ENCODE measurements at places on chromosomes 11 and 22. TPM values are rescaled to one million over a fixed set of nuclear protein-coding genes. Genes with fewer than 3 reads are reported as not detected.

DNA sequence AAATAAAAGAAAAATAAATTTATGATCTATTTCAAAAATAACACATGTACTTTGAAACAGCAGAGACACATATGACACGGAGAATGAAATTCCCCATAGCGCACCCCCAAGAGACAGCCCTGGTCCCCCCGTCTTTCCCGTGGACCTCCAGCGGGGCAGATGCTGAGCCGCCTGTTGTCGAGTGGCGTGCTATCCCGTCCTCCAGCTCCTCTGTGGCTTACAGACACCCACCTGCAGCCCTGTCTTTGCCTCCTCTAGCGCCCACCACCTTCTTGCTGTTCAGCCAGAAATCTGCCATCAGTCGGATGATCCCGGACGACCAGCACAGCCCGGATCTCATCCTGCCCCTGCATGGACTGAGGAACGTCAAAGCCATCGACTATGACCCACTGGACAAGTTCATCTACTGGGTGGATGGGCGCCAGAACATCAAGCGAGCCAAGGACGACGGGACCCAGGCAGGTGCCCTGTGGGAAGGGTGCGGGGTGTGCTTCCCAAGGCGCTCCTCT, 44.4 kb upstream of the PPP6R3 start:
- H3K36me3 ChIP-seq: no peaks in the 10 kb centered on the region
- H3K27ac ChIP-seq: no peak overlapping the region
- DNase-seq: no peak
- no peak overlapping the region for H3K4me3 ChIP-seq

DNA sequence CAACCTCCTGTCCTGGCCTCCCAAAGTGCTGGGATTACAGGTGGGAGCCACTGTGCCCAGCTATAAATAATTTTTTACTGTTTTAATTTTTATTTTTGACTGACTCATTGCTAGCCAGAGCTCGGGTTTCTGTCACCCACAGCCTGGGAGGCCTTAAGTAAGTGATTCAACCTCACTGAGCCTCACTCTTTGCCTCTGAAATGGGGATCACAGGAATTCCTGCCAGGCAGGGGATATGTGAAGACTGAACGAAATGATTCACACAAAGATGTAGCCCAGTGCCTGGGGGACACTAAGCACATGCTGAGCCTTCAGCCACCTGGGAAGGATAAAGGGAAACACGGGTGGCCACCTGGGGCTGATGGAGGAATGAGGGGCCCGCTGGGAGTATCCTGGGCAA, 3.8 kb upstream of the LRRC74B start:
- H3K4me3 ChIP-seq: no peak overlapping the region
- no peaks in the 10 kb centered on the region for H3K36me3 ChIP-seq
- peaks cover 16% of the 10 kb centered on the region for H3K27me3 ChIP-seq
- H3K4me1 ChIP-seq: peaks cover 30% of the 10 kb centered on the region

- H3K27me3 ChIP-seq: no peaks in the 10 kb centered on the region
- H3K4me3 ChIP-seq: no peak overlapping the region
- H3K36me3 ChIP-seq: no peaks in the 10 kb centered on the region
- H3K4me1 ChIP-seq: no peaks in the 10 kb centered on the region
- no peak for DNase-seq
- H3K27ac ChIP-seq: no peak overlapping the region
These were observed 228.1 kb downstream of the TENM4 start for GRCh38 chr11:79212741-79213190.

GRCh38 chr11:17008099-17008498, 6.1 kb downstream of the PLEKHA7 start:
- no peaks in the 10 kb centered on the region for H3K27me3 ChIP-seq
- H3K36me3 ChIP-seq: no peaks in the 10 kb centered on the region
- no peak for DNase-seq

- no peak overlapping the region for H3K27ac ChIP-seq
- no peak for DNase-seq
- no peak overlapping the region for H3K4me3 ChIP-seq
- H3K4me1 ChIP-seq: no peaks in the 10 kb centered on the region
- peaks cover 21% of the 10 kb centered on the region for H3K27me3 ChIP-seq
These were observed 20.4 kb upstream of the LRRC55 start for GRCh38 chr11:57161351-57161750.

DNA sequence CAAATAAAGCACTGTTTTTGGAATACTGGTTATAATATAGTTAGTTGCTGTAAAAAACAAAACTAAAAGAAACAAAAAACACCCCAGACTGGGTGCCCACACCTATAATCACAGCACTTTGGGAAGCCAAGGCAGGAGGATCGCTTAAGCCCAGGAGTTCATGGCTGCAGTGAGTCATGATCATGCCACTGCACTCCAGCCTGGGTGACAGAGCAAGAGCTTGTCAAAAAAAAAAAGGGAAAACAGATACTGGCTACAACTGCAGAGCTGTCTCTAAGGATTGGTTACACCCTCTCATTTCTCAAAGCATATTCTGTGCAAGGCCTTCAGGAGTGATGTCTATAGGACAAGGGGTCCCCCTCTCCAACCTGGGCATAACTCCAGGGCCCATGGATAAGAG, 14.6 kb upstream of the STK33 start:
- peaks cover 8% of the 10 kb centered on the region for H3K4me1 ChIP-seq
- H3K4me3 ChIP-seq: no peak overlapping the region
- H3K27ac ChIP-seq: no peak overlapping the region
- no peaks in the 10 kb centered on the region for H3K36me3 ChIP-seq

GRCh38 chr11:75814363-75814676, 690 bp upstream of the UVRAG start:
- no peak overlapping the region for H3K4me3 ChIP-seq
- no peaks in the 10 kb centered on the region for H3K27me3 ChIP-seq
- no peak overlapping the region for H3K27ac ChIP-seq
- no peaks in the 10 kb centered on the region for H3K36me3 ChIP-seq
- DNase-seq: no peak

DNA sequence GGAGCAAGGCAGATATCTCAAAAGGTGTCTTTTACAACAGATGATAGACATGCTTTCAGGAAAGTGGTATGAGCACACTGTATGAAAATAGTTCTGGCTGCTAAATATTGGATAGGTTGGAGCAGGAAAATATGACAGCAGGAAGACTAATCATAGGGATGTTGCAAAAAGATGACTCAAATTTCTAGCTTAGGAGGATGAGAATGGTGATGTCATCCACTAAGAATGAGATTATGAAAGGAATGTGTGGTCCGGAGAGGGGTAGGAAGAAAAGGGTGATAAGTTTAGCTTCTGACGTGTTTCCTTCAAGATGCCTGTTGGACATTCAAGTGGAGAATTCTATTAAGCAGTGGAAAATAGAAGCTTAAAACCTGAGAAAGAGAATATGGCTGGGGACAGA, 46.4 kb downstream of the RCN1 start:
- no peak for DNase-seq
- no peaks in the 10 kb centered on the region for H3K36me3 ChIP-seq
- peaks cover 3% of the 10 kb centered on the region for H3K4me1 ChIP-seq

- H3K4me3 ChIP-seq: no peak overlapping the region
- no peak overlapping the region for H3K27ac ChIP-seq
- no peak for DNase-seq
- H3K27me3 ChIP-seq: no peaks in the 10 kb centered on the region
These were observed 60.2 kb upstream of the WNT11 start for GRCh38 chr11:76266286-76267100.

DNA sequence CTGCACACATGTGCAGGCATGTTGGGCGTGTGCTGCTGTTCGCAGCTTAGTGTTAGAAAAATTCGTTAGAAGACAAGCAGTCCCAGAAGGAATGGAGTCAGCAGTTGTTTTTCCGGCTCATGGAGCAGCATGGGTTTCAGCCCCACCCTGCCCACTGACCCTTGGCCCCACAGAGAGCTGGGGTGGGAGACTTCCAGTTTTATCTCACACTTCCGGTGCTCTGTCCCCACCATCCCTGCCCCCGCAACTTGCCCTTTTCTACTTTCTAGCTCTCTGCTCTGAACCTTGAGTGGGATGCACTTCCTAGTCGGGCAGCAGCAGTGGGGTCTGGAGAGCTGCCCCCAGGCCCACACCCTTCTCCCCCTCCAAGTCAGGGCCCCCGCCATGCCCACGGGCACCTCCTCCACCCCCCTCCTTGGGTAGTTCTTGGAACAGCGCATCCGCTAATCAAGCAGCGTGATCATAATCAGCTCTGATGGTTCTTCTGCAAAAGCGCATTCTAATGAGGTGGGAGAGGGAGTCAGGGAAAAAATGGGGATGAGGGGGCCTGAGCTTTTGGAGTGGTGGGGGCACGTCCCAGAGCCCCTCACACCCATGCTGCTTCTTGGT, 184.4 kb downstream of the CEP164 start:
- H3K4me3 ChIP-seq: no peak overlapping the region
- H3K4me1 ChIP-seq: no peaks in the 10 kb centered on the region
- H3K27me3 ChIP-seq: peaks cover 8% of the 10 kb centered on the region
- H3K36me3 ChIP-seq: no peaks in the 10 kb centered on the region
- DNase-seq: no peak

- peaks cover 2% of the 10 kb centered on the region for H3K4me1 ChIP-seq
- no peak overlapping the region for H3K27ac ChIP-seq
- no peak for DNase-seq
- H3K4me3 ChIP-seq: peak overlapping the region; percentile 2
- peaks cover 13% of the 10 kb centered on the region for H3K27me3 ChIP-seq
- H3K36me3 ChIP-seq: no peaks in the 10 kb centered on the region
These were observed 583 bp downstream of the PDGFD start for GRCh38 chr11:104163100-104164027.

DNA sequence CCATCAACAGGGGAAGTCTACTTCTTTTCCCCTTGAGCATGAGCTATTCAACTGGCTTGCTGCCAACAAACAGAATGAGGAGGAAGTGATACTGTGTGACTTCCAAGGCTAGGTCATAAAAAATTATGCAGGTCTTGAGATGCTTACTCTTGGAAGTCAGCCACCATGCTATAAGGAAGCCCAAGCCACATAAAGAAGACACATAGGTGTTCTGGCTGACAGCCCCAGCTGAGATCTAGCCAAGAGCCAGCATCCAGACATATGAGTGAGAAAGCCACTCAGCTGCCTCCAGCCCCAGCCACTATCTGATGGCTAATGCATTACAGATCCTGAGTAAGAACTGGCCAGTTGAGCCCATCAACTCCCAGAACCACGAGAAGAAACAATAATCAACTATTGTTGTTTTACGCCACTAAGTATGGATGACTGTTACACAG, 31.0 kb upstream of the PPP2R1B start:
- peaks cover 24% of the 10 kb centered on the region for H3K36me3 ChIP-seq
- no peak overlapping the region for H3K27ac ChIP-seq
- DNase-seq: no peak
- H3K4me1 ChIP-seq: peaks cover 10% of the 10 kb centered on the region

DNA sequence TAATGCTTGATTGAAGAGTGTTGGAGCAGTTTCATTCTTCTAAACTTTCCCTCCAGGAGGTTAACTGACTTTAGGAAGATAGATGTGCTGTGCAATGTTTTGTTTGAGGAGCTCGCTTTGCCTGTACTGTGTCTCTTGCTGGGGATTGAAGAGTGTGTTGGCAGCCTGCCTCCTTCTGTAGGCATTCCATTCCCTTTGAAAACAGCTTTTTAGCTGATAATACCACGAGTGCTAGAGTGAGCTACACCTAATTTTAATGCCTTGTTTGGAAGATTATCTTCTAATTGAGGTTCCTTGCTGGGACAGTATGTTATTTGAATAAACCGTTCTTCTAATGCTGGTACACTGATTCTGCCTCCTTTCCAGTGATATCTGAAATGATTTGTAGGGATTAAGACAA, 7.2 kb downstream of the DDX10 start:
- DNase-seq: no peak
- H3K36me3 ChIP-seq: peaks cover 62% of the 10 kb centered on the region
- no peaks in the 10 kb centered on the region for H3K27me3 ChIP-seq
- H3K4me1 ChIP-seq: peaks cover 52% of the 10 kb centered on the region
- no peak overlapping the region for H3K4me3 ChIP-seq
- H3K27ac ChIP-seq: no peak overlapping the region

GRCh38 chr11:47510209-47510608, 42.7 kb downstream of the CELF1 start:
- peaks cover 2% of the 10 kb centered on the region for H3K36me3 ChIP-seq
- H3K27ac ChIP-seq: no peak overlapping the region
- H3K27me3 ChIP-seq: no peaks in the 10 kb centered on the region

DNA sequence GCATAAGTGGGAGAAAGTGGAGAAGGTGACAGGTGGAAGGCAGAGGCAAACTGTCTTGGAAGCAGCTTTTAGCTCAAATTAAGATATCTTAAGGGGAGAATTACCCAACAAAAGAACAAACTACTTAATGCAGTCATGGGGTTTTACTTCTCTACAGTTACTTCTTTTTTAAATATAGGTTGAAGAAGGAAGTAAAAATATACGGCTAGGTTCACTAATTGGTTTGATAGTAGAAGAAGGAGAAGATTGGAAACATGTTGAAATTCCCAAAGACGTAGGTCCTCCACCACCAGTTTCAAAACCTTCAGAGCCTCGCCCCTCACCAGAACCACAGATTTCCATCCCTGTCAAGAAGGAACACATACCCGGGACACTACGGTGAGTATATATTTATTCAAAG, 40.8 kb downstream of the PDHX start:
- peaks cover 23% of the 10 kb centered on the region for H3K36me3 ChIP-seq
- H3K4me1 ChIP-seq: peaks cover 4% of the 10 kb centered on the region
- no peak overlapping the region for H3K27ac ChIP-seq
- H3K27me3 ChIP-seq: no peaks in the 10 kb centered on the region

- no peak for DNase-seq
- no peak overlapping the region for H3K27ac ChIP-seq
- no peak overlapping the region for H3K4me3 ChIP-seq
- H3K27me3 ChIP-seq: peaks cover 19% of the 10 kb centered on the region
- H3K36me3 ChIP-seq: no peaks in the 10 kb centered on the region
These were observed 14.3 kb downstream of the GDPD4 start for GRCh38 chr11:77287136-77287535.

- no peak overlapping the region for H3K27ac ChIP-seq
- DNase-seq: peak; percentile 9
- no peak overlapping the region for H3K4me3 ChIP-seq
- no peaks in the 10 kb centered on the region for H3K4me1 ChIP-seq
- no peaks in the 10 kb centered on the region for H3K27me3 ChIP-seq
These were observed 37.7 kb downstream of the TCIRG1 start for GRCh38 chr11:68076371-68077042.

- H3K27ac ChIP-seq: no peak overlapping the region
- peaks cover 19% of the 10 kb centered on the region for H3K4me1 ChIP-seq
- DNase-seq: no peak
- peaks cover 2% of the 10 kb centered on the region for H3K27me3 ChIP-seq
These were observed 32.4 kb downstream of the CREB3L1 start for GRCh38 chr11:46309814-46310259.

GRCh38 chr11:10638316-10638925, 55.1 kb downstream of the IRAG1 start:
- H3K27ac ChIP-seq: no peak overlapping the region
- no peak overlapping the region for H3K4me3 ChIP-seq
- peaks cover 36% of the 10 kb centered on the region for H3K4me1 ChIP-seq
- no peaks in the 10 kb centered on the region for H3K36me3 ChIP-seq
- no peaks in the 10 kb centered on the region for H3K27me3 ChIP-seq
- no peak for DNase-seq

GRCh38 chr11:34926101-34926830, 9.8 kb downstream of the PDHX start:
- no peaks in the 10 kb centered on the region for H3K36me3 ChIP-seq
- DNase-seq: peak; percentile 21
- H3K4me3 ChIP-seq: no peak overlapping the region
- H3K27ac ChIP-seq: no peak overlapping the region
- H3K4me1 ChIP-seq: peaks cover 16% of the 10 kb centered on the region
- H3K27me3 ChIP-seq: no peaks in the 10 kb centered on the region

TP53I11 gene
- 5.0 TPM for total RNA-seq

PKDREJ gene
- not detected for total RNA-seq

APOL5 gene
- not detected for total RNA-seq

ZNF215 gene
- 0.16 TPM for total RNA-seq

PIH1D2 gene
- not detected for total RNA-seq

HOATZ gene
- not detected for total RNA-seq

RIC3 gene
- 58.1 TPM for total RNA-seq

PIK3IP1 gene
- total RNA-seq: 741 TPM

TRPT1 gene
- 41.0 TPM for total RNA-seq
